ENCODE measurements at places on chromosomes 16 and 17.

- no peaks in the 10 kb centered on the region for H3K27me3 ChIP-seq
- H3K4me1 ChIP-seq = no peaks in the 10 kb centered on the region
- DNase-seq = no peak
- H3K27ac ChIP-seq = no peak overlapping the region
- H3K36me3 ChIP-seq = no peaks in the 10 kb centered on the region
- no peak overlapping the region for H3K4me3 ChIP-seq
Observed at GRCh38 chr16:49399594-49400364, 26.2 kb downstream of the C16orf78 start.

GRCh38 chr16:78890373-78890895, 710.1 kb downstream of the MAF start:
- no peaks in the 10 kb centered on the region for H3K4me1 ChIP-seq
- H3K36me3 ChIP-seq = no peaks in the 10 kb centered on the region
- H3K27me3 ChIP-seq = no peaks in the 10 kb centered on the region
- H3K4me3 ChIP-seq = no peak overlapping the region
- no peak for DNase-seq

- H3K27me3 ChIP-seq = no peaks in the 10 kb centered on the region
- H3K27ac ChIP-seq = no peak overlapping the region
- no peaks in the 10 kb centered on the region for H3K4me1 ChIP-seq
- H3K4me3 ChIP-seq = no peak overlapping the region
Observed at GRCh38 chr16:59527206-59527997, 793.3 kb upstream of the GOT2 start.

- no peak overlapping the region for H3K4me3 ChIP-seq
- no peaks in the 10 kb centered on the region for H3K4me1 ChIP-seq
- no peaks in the 10 kb centered on the region for H3K27me3 ChIP-seq
- DNase-seq = no peak
- H3K36me3 ChIP-seq = no peaks in the 10 kb centered on the region
Observed at GRCh38 chr16:58649707-58650106, 20.1 kb upstream of the CNOT1 start.

DNA sequence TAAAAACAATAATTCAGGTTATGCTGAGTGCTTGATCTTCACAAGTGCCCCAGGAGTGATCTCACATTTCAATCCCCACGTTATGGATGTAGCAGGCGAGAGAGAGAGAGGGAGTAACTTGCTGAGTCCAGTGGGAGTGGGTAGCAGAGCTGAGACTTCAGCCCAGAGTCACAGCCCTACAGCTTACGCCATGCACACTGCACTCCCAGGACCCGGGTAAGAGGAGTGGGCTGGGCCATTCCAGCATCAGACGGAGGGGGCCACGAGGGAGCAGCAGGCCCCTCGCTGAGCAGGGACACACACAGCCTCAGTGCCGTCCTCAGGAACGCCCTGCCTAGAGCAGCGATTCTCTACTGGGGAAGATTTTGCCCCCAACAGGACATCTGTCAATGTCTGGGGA, 9.8 kb upstream of the KIF19 start:
- H3K27ac ChIP-seq = no peak overlapping the region
- H3K36me3 ChIP-seq = no peaks in the 10 kb centered on the region
- H3K4me1 ChIP-seq = no peaks in the 10 kb centered on the region
- H3K4me3 ChIP-seq = no peak overlapping the region

DNA sequence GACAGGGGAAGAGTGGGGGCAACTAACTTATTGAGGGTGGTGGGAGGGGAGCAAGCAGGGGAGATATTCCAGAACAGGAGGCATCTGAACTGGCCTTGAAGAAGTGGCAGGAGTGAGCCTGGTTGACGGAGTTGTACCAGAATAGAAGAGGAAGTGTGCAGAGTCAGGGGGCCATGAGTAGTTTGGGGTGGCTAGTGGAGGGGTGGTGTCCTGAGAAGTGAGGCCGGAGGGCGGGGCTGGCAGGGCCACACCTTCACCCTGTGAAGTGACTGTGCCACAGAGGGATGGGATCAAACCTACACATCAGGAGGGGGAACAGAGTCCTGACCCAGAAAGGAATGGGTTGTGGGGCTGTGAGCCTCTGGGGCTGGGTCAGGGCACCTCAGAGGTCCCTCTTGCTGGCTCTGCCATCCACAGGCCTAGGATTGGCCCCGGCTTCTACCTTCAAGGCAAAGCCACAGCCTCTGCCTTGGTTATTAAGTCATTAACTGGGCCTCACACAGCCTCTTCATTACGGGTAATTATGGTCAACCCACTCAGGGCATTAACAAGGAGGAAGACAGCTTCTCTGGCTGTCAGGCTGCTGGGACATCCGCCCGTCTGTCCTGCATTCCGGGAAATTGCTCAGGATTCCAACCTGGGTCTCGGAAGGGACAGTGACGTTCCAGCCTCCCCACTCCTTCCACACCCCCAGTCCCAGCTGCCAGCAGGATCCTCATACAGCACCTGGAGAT, 12.7 kb downstream of the SPNS2 start:
- no peak overlapping the region for H3K27ac ChIP-seq
- no peaks in the 10 kb centered on the region for H3K4me1 ChIP-seq
- no peaks in the 10 kb centered on the region for H3K36me3 ChIP-seq
- no peak for DNase-seq
- no peaks in the 10 kb centered on the region for H3K27me3 ChIP-seq

- H3K27ac ChIP-seq = no peak overlapping the region
- H3K27me3 ChIP-seq = no peaks in the 10 kb centered on the region
- H3K36me3 ChIP-seq = no peaks in the 10 kb centered on the region
- no peaks in the 10 kb centered on the region for H3K4me1 ChIP-seq
Observed at GRCh38 chr16:4572715-4573114, 16.6 kb downstream of the C16orf96 start.

GRCh38 chr17:48556576-48557401, 11.9 kb upstream of the HOXB2 start:
- H3K36me3 ChIP-seq = no peaks in the 10 kb centered on the region
- H3K27me3 ChIP-seq = peaks cover 3% of the 10 kb centered on the region
- H3K4me3 ChIP-seq = no peak overlapping the region
- DNase-seq = no peak
- H3K4me1 ChIP-seq = no peaks in the 10 kb centered on the region

- no peaks in the 10 kb centered on the region for H3K36me3 ChIP-seq
- H3K27me3 ChIP-seq = no peaks in the 10 kb centered on the region
- no peak overlapping the region for H3K4me3 ChIP-seq
- no peak for DNase-seq
- H3K4me1 ChIP-seq = no peaks in the 10 kb centered on the region
- H3K27ac ChIP-seq = no peak overlapping the region
Observed at GRCh38 chr16:66420396-66420795, 6.7 kb upstream of the BEAN1 start.

GRCh38 chr16:69166221-69166833, 20.6 kb upstream of the SNTB2 start:
- H3K4me3 ChIP-seq = no peak overlapping the region
- no peak for DNase-seq
- H3K4me1 ChIP-seq = peaks cover 3% of the 10 kb centered on the region
- no peaks in the 10 kb centered on the region for H3K36me3 ChIP-seq

GRCh38 chr16:55255733-55256282, 68.2 kb upstream of the IRX6 start:
- H3K36me3 ChIP-seq = no peaks in the 10 kb centered on the region
- H3K27me3 ChIP-seq = no peaks in the 10 kb centered on the region

DNA sequence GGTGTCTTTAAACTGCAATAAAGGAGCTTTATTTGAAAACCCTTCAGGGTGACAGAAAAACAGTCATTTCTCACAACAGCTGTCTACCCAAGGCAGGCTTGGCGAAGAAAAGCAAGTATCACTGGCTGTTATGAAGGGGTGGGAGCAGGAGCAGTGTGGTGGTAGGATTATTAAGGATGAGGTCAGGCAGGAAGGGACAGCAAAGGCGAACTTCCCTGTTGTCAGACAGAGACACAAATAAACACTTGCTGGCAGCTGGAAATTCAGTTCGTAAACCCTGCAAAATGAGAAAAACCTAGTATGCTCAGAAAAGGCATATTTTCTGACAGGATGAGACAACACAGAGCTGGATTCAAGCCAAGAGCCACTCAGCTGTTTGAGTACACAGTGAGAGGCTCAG, 416.3 kb upstream of the CDH5 start:
- peaks cover 5% of the 10 kb centered on the region for H3K4me1 ChIP-seq
- no peak overlapping the region for H3K27ac ChIP-seq
- H3K36me3 ChIP-seq = no peaks in the 10 kb centered on the region
- no peaks in the 10 kb centered on the region for H3K27me3 ChIP-seq
- H3K4me3 ChIP-seq = no peak overlapping the region

- no peaks in the 10 kb centered on the region for H3K36me3 ChIP-seq
- DNase-seq = no peak
- no peak overlapping the region for H3K4me3 ChIP-seq
- H3K27ac ChIP-seq = no peak overlapping the region
Observed at GRCh38 chr17:68346448-68346847, 55.2 kb downstream of the ARSG start.

- H3K27ac ChIP-seq = no peak overlapping the region
- H3K4me1 ChIP-seq = no peaks in the 10 kb centered on the region
- no peaks in the 10 kb centered on the region for H3K36me3 ChIP-seq
- H3K27me3 ChIP-seq = no peaks in the 10 kb centered on the region
Observed at GRCh38 chr17:15951368-15952047, 6.6 kb downstream of the ADORA2B start.

DNA sequence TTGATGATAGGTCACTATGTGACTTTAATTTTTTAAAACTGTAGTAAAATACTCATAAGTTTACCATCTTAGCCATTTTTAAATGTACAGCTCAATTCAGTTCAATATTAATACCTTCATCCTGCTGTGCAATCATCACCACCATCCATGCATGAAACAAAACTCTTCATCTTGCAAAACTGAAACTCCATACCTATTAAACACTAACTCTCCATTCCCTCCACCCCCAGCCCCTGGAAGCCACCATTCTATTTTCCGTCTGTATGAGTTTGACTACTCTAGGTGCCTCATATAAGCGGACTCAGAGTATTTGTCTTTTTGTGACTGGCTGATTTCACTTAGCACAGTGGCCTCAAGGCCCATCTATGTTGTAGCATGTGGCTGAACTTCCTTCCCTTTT, 9.4 kb upstream of the CNEP1R1 start:
- H3K27me3 ChIP-seq = no peaks in the 10 kb centered on the region
- no peak for DNase-seq
- H3K36me3 ChIP-seq = no peaks in the 10 kb centered on the region
- no peak overlapping the region for H3K27ac ChIP-seq
- H3K4me1 ChIP-seq = no peaks in the 10 kb centered on the region

GRCh38 chr16:49698453-49698815, 157.5 kb downstream of the ZNF423 start:
- peak overlapping the region; percentile 6 for H3K4me3 ChIP-seq
- H3K27ac ChIP-seq = peak overlapping the region; percentile 90
- no peaks in the 10 kb centered on the region for H3K27me3 ChIP-seq
- peaks cover 26% of the 10 kb centered on the region for H3K4me1 ChIP-seq

DNA sequence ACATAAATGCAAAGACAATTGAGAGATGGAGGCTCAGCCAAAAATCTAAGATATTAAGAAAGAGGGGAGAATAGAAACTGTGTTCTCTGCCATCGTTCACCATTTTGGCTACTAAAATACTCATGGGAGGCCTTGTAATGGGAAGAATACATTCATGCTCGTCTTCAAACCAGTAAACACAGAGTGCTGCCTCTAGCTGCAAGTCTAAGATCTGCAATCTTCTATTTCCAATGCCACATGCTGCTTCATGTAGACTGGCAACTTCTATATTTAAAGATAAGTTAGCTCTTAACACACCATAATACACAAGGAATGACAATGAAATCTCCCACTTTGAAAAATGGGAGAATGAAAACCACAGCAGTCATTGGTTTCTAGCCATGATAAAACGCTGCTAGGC, 387.3 kb downstream of the HS3ST3B1 start:
- H3K27ac ChIP-seq = no peak overlapping the region
- no peaks in the 10 kb centered on the region for H3K4me1 ChIP-seq
- H3K36me3 ChIP-seq = no peaks in the 10 kb centered on the region
- H3K4me3 ChIP-seq = no peak overlapping the region
- no peaks in the 10 kb centered on the region for H3K27me3 ChIP-seq
- DNase-seq = no peak

DNA sequence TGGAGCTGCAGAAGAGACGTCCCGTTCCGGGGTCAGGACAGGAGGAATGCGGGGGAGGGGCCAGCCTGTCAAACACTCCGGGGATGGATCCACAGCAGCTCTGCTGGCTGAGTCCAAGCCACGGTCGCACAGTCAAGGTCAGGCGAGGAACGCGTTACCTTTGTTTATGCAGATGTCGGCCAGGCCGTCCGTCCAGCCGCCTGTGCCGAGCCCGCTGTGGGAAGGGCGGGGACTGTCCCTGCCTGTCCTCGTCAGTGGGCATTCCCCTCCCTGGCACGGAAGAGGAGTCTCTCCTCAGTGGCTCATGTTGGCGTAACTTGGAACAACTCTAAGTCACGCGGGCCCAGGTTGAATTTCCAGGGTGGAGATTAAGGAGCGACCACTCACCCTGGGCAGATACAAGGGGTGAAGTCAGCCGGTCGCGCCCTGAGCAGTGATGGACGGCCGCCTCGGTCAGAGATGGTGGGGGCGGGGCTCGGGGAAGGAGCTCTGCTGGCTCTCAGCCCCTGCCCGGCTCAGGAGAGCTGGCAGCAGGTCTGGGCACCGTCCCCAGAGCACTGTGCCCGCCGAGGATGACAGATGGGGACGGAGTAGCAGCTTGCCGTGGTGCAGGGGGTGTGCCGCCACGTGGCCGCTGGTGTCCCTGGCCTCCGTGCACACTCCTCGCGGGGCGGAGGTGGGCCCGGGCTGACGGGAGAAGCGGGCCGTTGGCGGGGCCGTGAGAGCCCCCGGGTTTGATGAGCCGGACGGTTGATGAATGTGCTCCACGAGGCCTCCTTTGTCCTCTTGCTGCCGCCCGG, 7.3 kb downstream of the CACNA1H start:
- DNase-seq = peak; percentile 90
- no peaks in the 10 kb centered on the region for H3K27me3 ChIP-seq
- peak overlapping the region; percentile 10 for H3K4me3 ChIP-seq
- no peaks in the 10 kb centered on the region for H3K36me3 ChIP-seq

GRCh38 chr17:77055453-77055852, 85.3 kb upstream of the SEC14L1 start:
- H3K36me3 ChIP-seq = no peaks in the 10 kb centered on the region
- DNase-seq = no peak
- H3K27me3 ChIP-seq = no peaks in the 10 kb centered on the region
- no peak overlapping the region for H3K4me3 ChIP-seq
- H3K4me1 ChIP-seq = no peaks in the 10 kb centered on the region
- no peak overlapping the region for H3K27ac ChIP-seq

Data from ovary (tissue), 10 donors.